ENCODE measurements at places on chromosomes 3 and 15.

GRCh38 chr3:113574213-113574612, 41.9 kb downstream of the SIDT1 start:
- no peak for DNase-seq

GRCh38 chr15:76998663-76999285, 3.8 kb downstream of the PSTPIP1 start:
- peak; percentile 66 for DNase-seq

GRCh38 chr15:67227431-67227830, 27.0 kb downstream of the AAGAB start:
- DNase-seq, result no peak

DNA sequence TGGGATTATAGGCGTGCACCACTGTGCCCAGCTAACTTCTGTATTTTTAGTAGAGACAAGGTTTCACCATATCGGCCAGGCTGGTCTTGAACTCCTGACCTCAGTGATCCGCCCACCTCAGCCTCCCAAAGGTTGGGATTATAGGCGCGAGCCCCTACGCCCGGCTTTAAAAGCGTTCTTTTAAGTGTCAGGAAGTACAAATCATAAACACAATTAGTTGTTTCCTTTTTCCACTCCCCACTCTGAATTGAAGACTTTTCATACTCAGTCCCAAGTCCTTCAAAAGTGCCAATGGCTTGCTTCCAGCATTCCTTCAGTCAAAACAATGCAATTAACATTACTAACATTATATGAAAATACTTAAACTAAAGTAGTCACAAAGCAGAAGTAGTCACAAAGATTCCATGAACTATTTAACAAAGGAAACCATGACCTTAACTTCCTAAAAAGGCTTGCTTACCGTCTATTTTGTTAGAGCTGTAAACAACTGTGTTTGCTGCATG, 8.1 kb downstream of the WDR82 start:
- DNase-seq, result no peak

DNA sequence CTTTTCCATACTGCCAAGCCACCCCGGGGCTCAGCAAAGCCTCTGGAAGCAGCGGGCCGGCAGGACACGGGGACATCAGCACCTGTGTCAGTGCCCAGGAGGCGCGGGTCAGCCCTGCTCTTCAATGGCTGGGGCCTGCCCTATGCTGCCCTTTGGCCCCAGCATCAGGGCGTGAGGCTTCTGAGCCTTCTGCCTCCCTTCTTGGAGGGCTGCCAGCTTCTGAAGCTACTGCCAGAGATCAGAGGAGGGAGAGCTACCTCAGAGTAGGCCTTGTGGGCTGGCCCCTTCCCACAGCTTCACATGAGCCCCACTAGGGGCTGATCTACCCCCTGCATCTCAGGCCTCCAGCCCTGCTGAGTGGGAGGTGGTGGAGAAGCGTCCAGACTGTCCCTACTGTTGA, 13.0 kb upstream of the TMEM115 start:
- DNase-seq, result peak; percentile 72

GRCh38 chr15:56965231-56966013, 47.0 kb downstream of the TCF12 start:
- DNase-seq, result no peak

- DNase-seq, result no peak
Measured at GRCh38 chr3:143314251-143315093, 194.9 kb downstream of the CHST2 start.

- no peak for DNase-seq
Measured at GRCh38 chr15:85580879-85581278, 200.5 kb downstream of the AKAP13 start.

DNA sequence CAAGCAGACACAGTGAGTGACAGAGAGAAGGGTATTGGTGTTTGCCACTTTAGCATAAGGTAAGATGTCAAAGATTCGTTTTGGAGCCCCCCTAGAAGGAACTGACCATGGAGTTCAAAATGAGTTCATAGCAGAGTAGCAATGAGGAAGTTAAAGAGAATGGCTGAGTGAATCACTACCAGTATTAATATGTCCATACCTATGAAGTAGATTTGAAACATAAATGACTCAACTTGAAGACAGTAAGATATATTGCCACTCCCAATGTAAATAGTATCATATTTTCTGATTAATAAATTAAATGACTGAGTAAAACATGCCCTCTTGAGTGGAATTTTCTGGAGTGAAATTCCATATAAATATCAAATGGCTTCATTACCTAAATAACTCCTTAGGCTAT, 675.1 kb downstream of the NLGN1 start:
- DNase-seq, result no peak

DNA sequence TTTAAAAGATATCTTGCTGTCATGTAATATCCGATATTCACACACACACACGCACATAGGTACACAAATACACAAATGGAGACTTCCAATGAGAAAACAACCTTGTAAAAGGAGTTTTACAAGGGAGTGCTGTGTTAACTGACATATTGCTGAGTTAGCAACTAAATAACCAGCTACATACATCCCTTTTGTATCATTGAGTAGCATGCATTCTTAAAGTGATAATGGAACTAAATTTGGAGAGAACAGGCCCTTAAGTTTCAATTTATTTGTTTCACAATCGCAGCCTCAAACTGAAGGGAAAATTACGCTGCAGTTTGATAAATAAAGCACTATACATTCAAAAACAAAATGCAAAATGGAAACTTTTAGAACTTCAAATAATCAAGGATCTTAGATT, 1046.0 kb upstream of the NR2F2 start:
- DNase-seq, result no peak

- DNase-seq, result no peak
Measured at GRCh38 chr3:112334691-112335433, 1.9 kb downstream of the CD200 start.

GRCh38 chr3:123789760-123790159, 94.4 kb downstream of the MYLK start:
- DNase-seq, result no peak

- no peak for DNase-seq
Measured at GRCh38 chr15:71792521-71792920, 17.8 kb upstream of the NR2E3 start.

GRCh38 chr15:84591815-84592214, 9.0 kb upstream of the ZSCAN2 start:
- DNase-seq, result no peak

DNA sequence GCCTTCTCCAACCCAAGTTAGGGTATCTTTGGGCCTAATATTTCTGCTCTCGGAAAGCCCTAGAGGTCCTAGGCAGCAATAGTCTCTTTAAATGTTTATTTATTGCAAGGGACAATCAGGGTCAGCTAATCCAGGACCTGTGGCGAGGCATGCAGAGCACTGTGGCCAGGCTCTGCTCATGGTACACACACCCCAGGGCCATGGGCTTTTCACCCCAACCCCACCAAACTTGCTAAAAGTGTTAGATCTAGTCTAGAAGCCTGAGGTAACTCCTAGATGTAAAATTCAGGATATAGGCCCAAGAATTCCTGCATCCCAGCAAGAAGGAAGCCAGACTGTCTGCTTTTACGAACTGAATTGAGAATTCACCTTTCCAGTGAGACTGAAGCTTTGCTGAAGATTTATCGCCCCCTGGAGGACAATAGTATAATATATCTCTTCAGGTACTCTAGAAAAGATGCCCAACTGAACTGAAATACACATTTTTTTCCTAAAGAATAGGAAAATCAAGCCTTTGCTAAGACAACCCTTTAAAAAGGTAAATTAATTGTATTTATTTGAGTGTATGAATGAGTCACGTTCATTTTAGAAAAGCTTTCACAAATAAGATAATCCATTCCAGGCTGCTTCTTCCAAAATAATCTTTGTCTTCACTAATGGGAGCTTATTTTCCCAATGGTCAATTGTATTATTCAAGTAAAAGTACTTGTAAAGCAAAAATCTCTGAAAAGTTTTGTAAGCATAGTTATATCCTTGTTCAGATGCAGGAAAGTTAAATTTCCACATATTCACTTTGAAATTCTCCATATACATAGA, 89.8 kb downstream of the LRRC3B start:
- DNase-seq, result peak; percentile 26

DNA sequence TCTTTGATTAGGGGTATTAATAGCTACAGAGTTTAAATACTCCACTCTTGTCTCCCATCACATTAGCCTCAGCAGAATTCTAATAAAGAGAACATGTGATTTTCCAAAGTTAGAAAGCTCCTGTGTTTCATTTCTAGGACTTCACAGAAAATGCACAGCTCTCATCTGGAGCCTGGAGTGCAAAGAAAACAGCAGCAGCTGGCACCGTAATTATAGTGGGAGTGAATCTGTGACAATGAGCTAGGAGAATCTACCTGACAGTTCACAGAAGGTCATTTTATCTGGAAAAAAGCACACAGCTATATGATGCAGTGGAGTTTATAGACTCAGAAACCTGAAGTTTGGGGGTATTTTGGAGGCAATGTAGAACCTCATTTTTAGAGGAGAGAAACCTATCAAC, 5.4 kb upstream of the TRIM59 start:
- DNase-seq, result no peak

DNA sequence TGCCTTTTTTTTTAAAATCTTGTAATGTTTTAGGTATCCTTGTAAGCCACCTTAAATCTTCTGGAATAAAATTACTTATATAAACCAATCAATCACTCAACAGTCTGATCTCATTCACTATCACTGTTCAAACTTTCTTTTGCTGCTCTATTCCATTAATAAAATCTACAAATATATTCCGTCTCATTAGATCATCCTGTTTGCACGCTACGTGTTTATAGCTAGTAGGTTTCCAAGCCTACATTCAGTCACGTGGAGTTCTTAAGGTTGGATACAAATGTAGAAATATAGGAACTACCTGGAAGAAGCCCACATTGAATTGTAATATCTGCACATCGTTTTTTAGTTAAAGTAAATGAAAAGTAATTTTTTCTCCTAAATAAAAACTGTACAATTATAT, 274.8 kb upstream of the CNTN4 start:
- no peak for DNase-seq

GRCh38 chr3:130543322-130543721, 26.3 kb downstream of the COL6A6 start:
- no peak for DNase-seq

DNA sequence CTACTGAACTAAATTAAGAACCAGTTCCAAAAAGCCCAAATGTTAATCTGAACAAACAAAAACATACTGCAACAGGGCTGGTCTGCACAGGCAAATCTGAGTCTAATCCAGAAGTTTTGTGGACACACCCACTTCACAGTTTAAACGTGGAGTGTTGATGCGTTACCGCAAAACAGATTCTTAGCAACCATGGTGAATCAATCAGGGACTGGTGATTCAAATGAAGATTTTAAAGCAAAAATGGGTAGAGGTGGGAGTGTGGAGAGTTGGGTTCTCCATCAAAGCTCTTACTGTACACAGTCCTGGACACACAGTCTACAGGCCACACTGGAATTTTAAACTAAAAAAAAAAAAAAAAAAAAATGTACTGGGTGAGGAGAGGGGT, 5.2 kb downstream of the ANXA2 start:
- no peak for DNase-seq

GRCh38 chr3:9861201-9861600, 17.4 kb upstream of the RPUSD3 start:
- no peak for DNase-seq

- no peak for DNase-seq
Measured at GRCh38 chr3:20984594-20985205, 766.3 kb downstream of the ZNF385D start.

DNA sequence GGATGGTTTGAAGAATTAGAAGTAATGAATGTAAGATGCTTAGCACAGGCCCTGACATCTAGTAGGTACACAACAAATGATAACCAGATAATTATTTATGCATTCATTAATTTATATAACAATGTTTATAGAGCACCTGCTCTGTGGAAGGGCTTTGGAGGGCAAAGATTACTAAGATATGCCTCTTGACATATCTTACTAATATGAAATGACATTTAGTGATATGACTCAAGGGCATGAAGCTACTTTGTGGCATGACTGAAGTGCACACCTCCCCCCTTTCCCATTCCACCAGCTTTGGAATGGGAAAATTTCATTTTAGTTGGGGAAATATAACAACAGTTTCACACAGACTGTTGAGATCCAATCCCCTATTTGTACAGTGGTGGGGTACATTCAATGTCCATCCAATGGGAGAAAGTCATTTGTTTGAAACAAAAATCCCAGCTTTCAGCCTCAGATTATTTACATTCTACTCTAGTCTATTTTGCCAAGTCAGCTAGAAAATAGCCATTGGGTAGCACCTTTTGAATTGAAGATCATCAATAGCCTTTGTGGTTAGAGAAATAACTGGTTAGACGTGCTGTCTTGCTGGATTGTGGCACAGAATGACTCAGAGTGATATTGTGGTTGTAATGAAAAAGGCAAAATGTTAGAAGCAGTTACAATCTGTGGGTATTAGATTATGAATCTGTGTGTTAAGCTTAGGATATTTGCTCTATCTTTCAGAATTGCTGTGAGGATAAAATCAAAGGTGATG, 72.9 kb downstream of the MOBP start:
- DNase-seq, result no peak

DNA sequence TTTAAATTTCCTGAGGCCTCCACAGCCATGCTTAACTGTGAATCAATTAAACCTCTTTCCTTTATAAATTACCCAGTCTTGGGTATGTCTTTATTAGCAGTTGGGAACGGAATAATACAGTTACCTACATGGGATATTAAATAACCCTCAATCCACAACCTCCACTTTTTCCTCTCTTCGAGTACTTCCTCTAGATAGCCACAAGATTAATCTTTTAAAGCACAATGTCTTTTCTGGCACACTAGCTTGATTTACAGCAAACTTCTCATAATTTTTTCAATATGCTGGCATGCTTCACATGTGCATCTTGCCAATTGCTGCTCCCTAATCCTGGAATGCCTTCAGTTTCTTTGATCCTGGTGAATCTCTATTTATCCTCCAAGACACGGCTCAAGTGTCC, 92.2 kb downstream of the P2RY1 start:
- DNase-seq, result no peak

Measured in SK-N-SH (cell line).